ENCODE measurements at places on chromosomes 1 and 21. TPM values are rescaled to one million over a fixed set of nuclear protein-coding genes. Genes with fewer than 3 reads are reported as not detected.
A peak's percentile ranks its signal among the peaks of the same experiment; 100 is the strongest.

GRCh38 chr1:109112056-109112651, 1.8 kb upstream of the ELAPOR1 start:
- DNase-seq, result no peak

GRCh38 chr1:7552402-7552801, 218.7 kb upstream of the VAMP3 start:
- DNase-seq, result peak; percentile 74

GRCh38 chr21:43919871-43920801, 55.1 kb downstream of the AGPAT3 start:
- DNase-seq, result no peak

DNA sequence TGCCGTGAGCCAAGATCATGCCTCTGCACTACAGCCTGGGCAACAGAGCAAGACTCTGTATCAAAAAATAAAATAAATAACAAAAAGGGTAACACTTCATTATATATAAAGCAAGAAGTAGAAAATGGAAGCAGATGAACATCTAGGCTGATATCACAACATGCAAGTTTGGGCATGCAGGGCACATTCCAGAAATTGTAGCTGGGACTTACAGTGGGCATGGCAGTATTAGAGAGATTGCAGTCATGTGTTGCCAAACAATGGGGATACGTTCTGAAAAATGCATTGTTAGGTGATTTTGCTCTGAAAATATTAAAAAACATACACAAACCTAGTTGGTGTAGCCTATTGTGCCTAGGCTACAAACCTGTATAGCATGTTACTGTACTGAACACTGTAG, 441.0 kb upstream of the PRMT6 start:
- DNase-seq, result no peak

- DNase-seq, result no peak
Observed at GRCh38 chr21:39529026-39529425, 77.3 kb downstream of the SH3BGR start.

DNA sequence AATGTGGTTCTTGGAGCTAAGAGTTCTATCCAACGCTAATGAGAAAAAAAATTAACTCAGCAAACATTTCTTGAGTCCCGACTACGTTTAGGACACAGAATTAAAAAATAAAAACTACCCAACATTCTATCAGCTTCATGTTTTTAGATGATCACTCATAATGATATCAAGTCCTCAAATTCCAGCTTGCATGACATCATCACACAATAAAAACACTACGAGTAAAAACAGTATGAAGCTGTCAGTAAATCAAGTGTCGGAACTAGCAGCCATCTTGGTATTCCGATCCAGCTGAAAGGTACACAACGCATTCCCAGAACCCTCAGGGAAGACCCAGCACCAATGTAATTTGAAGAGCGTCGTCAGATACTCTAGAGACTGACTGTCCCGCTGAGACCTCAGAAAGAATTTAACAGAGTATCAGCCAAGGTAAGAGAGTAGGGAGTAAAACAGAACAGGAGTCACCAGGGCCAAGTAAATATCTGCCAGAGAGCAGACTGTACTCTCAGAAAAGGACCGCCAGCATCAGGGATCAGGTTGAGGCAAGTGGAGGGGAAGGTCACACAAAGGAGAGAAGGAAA, 57.0 kb downstream of the NRIP1 start:
- DNase-seq, result no peak

DNA sequence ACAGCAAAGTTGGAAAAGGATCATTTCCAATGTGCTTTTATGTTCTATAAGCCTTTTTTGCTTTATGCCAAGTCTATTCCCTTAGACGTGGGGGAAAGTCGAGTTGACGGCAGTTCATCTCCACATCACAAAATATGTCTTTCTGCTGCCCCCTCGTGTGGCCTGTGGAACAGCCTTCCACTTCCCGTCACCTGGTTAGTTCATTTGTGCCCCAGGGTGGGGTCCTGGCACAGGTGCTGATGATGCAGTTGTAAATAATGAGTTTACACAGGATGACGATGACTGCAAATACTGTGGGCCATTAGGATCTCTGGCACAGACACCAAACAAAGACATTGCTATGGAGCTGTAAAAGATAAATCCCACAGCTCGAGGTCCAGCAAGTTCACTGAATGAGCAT, 10.0 kb upstream of the OTUD3 start:
- no peak for DNase-seq

DNA sequence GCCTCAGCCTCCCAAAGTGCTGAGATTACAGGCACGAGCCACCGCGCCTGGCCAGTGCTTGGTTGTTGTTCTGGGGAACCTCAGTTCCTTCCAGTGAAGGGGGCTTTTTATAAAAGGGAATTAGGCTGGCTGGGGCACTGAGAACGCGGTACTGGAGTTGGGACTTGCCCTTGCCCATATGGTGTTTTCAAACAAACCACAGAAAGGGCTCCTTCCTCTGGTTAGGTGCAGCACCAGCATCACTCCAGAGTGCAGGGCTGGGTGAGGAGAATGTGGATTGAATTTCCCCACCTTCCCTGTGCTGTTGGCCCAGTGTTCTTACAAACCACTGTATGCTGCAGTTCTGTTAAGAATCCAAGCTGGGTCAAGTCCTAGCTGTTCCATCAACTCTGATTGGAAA, 5.3 kb downstream of the MAN1C1 start:
- no peak for DNase-seq

DNA sequence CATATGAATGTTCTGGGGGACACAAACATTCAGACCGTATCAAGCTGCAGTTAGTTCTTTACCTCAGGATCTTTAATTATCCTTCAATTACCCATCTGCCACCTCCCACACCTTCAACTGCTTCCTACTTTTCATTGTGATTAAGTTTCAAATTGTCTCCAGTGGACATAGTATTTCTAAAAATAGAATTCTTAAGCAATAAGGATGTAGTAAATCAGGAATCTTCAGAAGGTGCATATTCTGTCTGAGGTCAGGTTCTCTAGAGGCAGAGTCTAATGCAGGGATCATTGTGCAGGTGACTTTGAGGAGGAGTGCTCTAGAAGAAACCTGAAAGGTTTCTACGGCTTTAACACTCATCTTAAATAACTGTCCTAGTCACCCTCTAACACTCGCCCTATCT, 102.6 kb upstream of the PPP2R5A start:
- DNase-seq, result no peak

- no peak for DNase-seq
Observed at GRCh38 chr1:38758820-38759219, 100.8 kb downstream of the RRAGC start.

DNA sequence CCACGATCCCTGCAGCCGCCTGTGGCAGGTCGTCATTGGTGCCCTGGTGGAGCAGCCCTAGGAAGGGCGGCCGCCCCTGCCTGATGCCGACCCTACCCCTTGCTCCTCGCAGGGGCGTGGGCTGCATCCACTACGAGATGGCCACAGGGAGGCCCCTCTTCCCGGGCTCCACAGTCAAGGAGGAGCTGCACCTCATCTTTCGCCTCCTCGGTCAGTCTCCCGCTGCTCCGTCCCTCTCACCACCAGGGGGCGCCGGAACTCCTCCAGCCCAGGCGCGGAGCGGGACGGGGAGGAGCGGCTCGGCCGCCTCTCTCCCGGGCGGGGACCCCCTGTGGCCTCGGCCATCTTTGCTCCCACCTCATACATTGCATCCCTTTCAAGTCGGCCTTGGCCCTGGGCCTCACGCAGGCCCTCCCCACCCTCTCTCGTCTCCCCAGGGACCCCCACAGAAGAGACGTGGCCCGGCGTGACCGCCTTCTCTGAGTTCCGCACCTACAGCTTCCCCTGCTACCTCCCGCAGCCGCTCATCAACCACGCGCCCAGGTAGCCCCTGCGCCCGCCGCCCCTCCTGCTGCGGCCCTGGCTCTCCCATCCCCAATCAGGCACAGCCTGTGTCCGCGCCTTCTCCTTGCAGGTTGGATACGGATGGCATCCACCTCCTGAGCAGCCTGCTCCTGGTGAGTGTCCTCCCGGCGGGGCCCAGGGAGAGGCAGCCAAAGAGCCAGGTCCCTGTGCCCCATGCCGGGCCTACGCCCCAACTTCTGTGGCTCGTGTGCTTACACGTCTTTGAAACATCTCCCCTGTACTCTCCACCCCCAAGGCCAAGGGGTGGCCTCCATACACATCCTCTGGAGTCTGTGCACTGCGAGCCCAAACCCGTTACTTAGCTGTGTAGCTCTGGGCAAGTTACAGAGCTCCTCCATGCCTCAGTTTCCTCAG, 24.7 kb downstream of the CDK18 start:
- peak; percentile 89 for DNase-seq

- no peak for DNase-seq
Observed at GRCh38 chr1:174995121-174995520, 4.6 kb upstream of the CACYBP start.

DNA sequence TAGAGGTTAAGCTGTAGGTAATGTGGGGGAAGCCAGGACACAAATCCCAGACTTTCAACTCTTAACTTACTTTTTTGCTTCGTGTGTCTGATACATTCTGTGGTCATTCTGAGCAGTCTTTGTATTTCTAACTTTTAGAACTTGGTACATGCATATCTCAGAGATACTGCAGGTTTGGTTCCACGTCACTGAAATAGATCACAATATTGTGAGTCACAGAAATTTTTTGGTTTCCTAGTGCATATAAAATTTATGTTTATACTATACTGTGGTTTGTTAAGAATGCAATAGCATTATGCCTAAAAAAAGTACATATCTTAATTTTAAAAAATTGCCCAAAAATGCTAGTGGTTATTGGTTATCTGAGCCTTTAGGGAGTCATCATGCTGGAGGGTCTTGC, 3.2 kb downstream of the URB2 start:
- no peak for DNase-seq

DNA sequence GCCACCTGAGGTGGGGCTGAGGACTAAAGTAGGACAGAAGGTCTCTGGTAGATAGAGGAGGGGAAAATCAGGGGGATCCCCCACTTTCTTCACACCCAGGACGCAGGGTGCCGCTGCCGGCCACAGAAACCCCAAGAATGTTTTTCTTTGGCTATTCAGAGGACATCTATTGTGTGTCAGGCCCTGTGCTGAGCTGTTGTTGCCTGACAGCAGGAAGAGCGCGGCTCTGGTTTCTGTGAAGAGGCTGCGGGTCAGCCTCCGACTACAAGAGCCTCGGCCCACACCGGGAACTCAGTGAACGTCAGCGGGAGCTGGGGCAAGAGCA, 407 bp upstream of the PIGV start:
- DNase-seq, result no peak

The COL8A2 gene
- 1.7 TPM for total RNA-seq

The SPRR2G gene
- not detected for total RNA-seq

The MNDA gene
- total RNA-seq, result 6.9 TPM

The CYP4A22 gene
- not detected for total RNA-seq

The KRTAP10-4 gene
- total RNA-seq, result not detected

The NPHS2 gene
- total RNA-seq, result not detected

The DIO1 gene
- not detected for total RNA-seq
